Astrocyte of the cerebellum (primary cell): ENCODE measurements at places on chromosomes 13 and 19.

DNA sequence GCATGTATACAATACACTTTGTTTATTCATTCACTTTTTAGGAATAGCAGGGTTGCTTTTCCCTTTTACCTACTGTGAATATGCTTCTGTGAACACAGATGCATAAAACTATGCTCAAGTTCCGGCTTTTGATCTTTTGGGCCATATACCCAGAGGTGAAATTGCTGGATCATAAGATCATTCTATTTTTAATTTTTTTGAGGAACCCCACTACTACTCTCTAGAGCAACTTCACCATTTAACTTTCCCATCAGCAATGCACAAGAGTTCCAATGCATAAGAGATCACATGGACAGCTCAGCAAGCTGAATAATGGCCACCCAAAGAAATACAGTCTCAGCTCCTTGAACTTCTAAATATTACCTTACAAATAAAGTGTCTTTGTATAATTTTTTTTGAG lies 17.0 kb upstream of the SIGLEC10 start:
- DNase-seq: no peak

- DNase-seq: peak; percentile 86
These were observed 13.7 kb upstream of the GPR183 start for GRCh38 chr13:99320693-99321481.

- DNase-seq: no peak
These were observed 656 bp downstream of the ZNF155 start for GRCh38 chr19:43984687-43985000.

GRCh38 chr19:29620931-29621351 lies 14.9 kb downstream of the POP4 start:
- DNase-seq: no peak

DNA sequence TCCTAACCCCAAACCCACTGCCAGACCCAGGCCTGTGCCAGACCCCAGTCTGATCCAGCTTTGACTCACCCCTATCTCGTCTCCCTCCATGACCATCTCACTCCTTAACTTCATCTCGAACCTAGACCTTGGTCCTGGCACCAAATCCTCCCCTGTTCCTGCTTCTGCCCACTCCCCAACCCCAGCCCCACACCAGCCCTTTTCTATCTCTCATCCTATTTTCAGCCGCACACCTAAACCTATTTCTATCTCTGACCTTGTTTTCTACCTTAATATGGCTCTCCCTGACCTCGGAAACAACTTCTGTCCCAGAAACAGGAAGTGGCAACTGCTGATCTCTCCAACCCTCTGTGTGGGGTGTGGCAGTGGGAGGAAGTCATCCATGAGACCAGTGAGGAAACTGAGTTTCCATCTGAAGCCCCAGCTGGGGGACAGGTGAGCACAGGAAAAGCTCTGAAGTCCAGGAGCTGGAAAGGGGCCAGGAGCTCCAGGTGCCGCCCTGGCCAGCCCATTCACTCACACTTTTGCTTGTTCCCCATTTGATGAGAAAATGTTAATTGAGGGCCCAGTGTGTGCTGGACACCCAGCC lies 13.7 kb downstream of the PTH2 start:
- DNase-seq: no peak

DNA sequence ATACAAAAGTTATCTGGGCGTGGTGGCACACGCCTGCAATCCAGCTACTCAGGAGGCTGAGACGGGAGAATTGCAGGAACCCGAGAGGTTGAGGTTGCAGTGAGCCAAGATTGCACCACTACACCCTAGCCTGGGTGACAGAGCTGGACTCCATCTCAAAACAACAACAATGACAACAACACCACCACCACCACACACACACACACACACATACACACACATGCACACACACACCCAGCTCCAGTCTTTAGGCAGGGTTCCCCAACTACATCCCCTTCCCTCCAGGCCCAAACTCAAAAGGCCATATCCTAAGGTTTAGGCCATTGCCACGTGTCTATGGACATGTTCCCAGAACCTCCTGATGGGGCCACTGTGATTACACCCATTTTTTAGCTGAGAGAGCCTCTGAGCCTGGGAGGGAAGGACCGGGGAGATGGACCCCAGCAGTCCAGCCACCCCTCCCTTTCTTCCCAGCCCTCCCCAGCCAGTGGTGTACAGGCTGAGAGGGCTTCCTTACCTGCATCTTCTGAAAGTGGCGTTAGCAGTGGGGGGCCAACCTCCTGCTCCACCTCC lies 9.0 kb upstream of the DMWD start:
- DNase-seq: no peak

- no peak for DNase-seq
These were observed 172.4 kb downstream of the VWA8 start for GRCh38 chr13:41788552-41788951.

- DNase-seq: peak; percentile 29
These were observed 28.5 kb downstream of the ZNF266 start for GRCh38 chr19:9406798-9407352.

GRCh38 chr13:94286581-94286980 lies 192.9 kb downstream of the DCT start:
- DNase-seq: no peak

DNA sequence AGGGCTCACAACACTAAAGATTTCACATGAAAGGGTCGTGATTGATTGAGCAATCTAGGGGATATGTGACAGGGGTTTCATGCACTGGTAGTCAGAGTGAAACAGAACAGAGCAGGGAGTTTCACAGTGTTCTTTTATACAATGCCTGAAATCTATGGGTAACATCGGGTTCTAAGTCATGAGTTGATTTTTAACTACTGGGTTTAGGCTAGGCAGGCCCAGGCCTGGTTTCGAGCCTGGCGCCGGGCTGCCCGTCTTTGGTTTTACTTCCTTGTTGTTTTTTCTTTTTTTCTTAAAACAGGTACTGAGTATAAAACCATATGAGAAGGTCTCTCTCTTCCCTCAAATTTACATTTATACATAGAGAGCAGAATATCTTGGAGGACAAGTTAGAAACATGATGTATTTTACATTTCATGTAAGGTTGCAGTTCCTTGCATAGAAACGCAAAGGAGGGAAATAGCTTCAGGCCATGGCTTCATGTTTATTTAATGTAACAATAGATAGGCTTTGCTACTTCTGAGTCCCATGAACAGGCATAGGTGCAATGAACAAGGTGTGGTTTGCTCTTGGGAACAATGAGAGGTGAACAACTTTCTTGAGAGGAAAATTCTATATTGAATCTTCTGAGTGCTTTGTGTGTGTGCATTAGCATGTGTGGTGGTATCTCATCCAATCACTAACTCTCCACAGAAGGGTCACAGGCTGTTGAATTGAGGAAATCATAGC lies 128.9 kb upstream of the RXFP2 start:
- no peak for DNase-seq

DNA sequence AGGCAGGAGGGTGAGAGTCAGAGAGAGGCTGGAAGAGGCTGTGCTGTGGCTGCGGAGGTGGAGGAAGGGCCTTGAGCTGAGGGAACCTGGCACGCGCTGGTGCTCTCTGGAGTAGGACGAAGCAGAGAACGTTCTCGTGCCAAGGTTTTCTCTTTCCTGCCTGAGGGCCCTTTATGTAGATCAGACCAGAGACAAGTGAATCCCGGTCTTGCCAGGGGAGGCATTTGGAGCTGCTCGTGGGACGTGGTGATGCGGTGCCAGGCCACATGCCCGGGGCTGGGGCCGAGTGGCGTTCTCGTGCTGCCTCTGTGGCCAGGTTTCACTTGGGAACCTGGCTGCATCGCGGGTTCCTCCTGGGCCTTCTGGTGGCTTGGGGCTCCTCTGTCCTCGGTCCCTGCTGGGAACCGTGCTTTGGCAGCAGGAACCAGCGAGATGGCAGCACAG lies 54.2 kb downstream of the KDM4B start:
- no peak for DNase-seq

DNA sequence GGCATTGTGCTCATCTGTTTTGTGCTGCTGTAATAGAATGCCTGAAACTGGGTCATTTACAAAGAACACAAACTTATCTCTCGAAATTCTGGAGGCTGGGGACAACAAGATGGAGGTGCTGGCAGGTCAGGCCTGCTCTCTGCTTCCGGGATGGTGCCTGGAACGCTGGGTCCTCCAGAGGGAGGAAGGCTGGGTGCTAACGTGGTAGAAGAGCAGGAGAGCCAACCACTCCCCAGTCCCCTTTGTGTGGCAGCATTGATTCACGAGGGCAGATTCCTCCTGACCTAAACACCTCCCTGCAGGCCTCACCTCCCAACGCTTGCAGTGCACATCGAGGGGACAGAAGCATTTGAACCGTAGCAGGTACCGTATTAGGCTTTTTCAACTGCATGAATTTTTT lies 34.1 kb upstream of the TFDP1 start:
- no peak for DNase-seq

DNA sequence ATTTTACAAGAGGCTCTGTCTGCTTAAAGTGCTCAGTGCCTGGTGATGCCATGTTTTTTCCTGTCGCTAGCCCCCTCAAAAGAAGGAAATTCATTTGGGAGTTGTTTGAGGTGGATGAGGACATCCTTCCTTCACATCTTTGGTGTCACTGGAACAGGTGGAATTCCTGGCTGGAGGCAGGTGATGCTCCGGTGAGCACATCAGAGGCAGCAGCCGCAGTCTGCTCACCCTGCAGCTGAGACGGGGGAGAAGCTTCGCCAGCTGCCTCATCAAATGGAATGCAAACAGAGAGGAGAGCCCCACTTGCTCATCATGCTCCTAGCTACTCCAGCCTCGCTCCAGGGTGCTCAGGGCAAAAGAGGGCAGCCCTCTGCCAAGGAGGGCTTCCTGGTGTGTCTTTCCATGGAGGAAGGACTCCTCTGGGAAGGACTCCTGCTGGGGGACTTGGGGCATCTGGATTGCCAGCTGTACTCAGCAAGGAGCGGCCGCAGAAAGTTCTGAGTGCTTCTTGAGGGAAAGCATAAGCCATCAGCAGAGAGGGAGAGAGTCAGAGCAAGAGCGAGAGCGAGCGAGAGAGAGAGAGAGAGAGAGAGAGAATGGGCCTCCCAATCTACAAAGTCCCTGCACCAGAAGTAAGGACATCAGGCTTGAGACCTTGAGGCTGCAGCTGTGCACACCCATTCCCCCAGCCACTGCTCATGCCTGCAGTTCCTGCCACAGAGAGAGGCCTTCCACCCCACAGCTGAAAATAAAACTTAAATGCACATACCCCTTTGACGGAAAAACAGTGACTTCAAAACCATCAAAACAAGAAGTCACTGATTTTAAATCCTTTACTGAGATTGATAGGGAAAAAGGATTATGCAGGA lies 74.3 kb upstream of the UBL3 start:
- peak; percentile 31 for DNase-seq

DNA sequence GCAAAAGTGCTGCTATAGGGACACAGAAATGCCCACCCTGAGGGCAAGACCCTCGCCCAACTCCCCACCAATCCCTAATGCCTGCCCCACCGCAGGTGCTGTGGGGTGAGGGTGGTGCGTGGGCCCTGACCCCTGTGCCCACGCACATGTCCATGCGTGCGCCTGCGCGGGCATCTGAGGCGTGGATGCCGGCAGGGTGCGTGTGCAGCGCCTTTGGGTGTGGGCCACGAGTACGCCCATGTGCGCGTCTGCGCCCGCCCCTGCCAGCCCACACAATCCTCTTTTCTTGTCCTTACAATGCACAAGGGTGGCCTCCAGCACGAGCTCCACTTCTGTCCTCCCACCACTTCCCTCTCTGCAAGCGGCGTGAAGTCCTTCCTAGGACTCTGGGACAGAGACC lies 14.3 kb downstream of the FUT6 start:
- no peak for DNase-seq

- no peak for DNase-seq
These were observed 11.9 kb upstream of the SEMA6B start for GRCh38 chr19:4571305-4571917.

- no peak for DNase-seq
These were observed 350.7 kb downstream of the LMO7 start for GRCh38 chr13:75986818-75987217.
